ENCODE measurements at places on chromosomes 7 and 10. TPM values are rescaled to one million over a fixed set of nuclear protein-coding genes. Genes with fewer than 3 reads are reported as not detected.
A peak's percentile ranks its signal among the peaks of the same experiment; 100 is the strongest.

GRCh38 chr10:132706701-132707100 is 79.2 kb downstream of the NKX6-2 start:
- DNase-seq: peak; percentile 57

- DNase-seq: no peak
Measured at GRCh38 chr10:76244061-76244686, 812.8 kb downstream of the LRMDA start.

GRCh38 chr10:70055550-70055949 is 2.9 kb downstream of the MACROH2A2 start:
- no peak for DNase-seq

DNA sequence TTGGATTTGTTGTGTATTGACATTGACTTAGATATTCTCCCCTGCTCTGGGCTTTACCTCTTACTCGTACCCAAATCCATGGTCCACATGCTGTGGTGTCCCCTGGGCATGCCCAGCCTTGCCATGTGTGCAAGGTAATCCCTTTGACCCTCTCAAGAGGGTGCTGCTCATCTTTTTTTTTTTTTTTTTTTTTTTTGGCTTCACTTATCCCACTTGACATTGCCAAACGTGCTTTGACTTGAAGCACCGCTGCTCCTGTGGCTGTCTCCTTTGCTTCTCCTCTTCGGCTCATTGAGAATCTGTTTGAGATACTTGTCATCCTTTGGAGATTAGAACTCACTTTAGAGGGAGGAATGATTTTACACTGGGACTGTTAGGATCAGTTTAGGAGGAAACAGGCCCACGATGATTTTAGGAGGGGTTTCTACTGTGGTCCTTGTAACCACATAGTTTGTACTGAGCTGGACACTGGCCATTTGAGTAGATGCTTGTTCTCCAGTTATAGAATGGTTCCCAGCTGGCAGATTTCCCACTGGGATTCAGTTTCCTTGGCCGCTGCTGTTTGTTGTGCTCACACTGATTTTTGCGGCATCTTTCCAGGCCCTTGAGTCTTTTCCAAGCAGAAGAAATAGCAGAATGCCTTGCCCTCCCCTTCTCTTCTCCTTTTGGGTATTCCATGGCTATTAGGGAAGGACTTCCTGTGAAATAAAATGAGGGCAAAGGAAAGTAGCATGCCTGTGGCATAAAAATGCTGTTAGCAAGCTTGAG is 184.8 kb downstream of the AUTS2 start:
- DNase-seq: no peak

The SLC26A3 gene
- total RNA-seq: not detected

- no peak for DNase-seq
Measured at GRCh38 chr10:75127471-75127870, 16.0 kb downstream of the SAMD8 start.

DNA sequence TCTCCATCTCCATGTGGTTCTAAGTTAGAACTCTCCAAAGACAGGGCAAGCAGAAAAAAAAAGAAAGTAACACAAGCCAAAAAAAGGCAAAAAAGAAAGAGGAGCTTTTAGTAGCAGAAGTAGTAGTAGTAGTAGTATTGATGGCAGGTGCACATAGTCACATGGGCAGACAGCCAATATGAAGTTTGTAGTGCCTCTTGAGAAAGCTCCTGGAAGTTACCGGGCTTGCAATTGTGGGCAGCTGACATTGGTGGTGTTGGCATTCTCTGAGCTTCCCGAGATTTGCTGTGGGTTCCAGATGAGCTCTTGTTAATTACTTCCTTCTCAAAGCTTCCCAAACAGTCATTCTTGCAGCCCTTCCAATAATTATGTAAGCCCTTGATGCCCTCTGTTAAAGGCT is 1128.5 kb downstream of the TYW1 start:
- no peak for DNase-seq

The SPDYE6 gene
- not detected for total RNA-seq

DNA sequence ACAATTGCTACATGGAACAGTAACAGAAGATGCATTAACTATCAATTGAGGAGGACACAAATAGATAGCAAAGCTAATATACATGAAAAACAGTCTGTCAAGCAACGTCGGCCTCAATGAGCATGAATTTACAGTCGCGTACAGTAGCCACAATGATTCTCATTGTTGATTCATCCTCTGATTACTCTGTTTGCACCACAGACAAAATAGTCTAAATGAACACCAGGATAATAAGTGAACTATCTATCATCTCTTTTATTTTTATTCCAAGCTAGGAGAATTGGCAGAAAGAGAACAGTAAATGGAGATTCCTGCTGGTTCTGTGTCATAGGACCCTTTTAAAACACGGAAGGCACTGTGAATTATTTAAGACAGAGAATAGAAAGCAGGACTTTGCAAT is 108.5 kb downstream of the EVX1 start:
- DNase-seq: no peak

DNA sequence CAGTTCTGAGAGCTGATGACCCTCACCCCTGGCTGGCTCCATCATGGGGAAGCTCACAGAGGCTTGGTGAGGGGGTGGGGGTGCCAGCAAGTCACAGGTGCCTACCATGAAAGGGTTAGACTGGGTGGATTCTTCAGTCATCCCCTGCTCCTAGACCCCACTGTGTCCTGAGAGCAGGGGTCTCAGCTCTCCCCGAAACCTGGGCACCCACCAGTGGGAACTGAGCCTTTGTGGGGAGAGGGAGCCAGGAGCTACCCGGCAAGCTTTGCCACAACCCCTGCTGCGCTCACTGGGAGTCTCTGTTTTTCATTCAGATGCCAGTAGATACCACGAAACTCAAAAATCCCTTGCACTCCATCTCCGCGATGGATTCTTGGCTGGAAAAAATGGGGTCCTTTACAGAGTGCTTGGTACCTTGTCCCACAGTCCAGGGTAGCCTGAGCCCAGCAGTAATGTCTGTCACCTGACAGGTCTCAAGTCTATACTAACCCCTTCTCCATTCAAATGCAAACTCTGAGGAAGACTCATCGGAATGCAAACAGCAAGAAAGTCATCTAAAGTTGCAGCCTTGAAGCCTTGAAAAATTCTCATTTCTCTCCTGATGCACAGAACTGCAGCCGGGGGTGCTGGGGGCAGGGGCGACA is 48.9 kb upstream of the ENO4 start:
- peak; percentile 63 for DNase-seq

GRCh38 chr10:85043207-85043606 is 714.8 kb downstream of the CCSER2 start:
- DNase-seq: no peak

DNA sequence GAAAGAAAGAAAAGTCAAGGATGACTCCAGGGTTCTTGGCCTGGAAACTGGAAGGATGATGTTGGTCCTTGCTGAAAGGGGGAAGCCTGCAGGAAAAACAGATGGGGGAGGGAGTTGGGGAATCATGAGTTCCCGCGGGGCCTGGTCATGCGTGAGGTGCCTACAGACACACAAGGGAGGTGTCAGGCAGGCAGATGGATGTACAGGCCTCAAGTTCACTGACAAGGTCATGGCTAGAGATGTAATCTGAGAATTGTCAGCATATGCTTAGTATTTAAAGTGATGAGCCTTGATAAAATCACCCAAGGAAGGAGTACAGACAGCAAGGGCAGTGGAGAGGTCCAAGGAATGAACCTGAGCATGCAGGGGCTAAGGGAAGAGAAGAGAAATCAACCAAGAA is 46.8 kb downstream of the DLG5 start:
- no peak for DNase-seq

The PNLIPRP1 gene
- not detected for total RNA-seq

The TAS2R41 gene
- not detected for total RNA-seq

DNA sequence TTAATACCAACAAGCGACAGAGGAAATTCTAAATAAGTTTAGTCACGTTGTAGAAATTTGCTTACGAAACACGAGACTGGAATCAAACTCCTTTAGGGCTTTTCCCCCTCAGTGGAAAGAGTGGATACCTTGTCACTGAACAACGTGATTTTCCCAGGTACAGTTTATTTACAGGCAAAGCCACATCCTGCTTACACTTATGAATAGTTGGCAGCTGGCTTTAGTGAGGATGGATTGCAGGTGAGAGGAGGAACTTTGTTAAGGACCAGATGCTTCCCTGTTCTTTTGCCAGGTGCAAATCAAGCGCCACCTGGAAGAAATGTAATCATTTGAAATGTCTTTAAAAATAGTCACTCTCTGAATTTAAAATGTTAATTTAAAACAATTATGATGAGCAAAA is 282.4 kb downstream of the ADARB2 start:
- DNase-seq: no peak

The CCL26 gene
- 0.83 TPM for total RNA-seq

The AQP1 gene
- 155 TPM for total RNA-seq

The PRF1 gene
- 1.2 TPM for total RNA-seq

The CTTNBP2 gene
- total RNA-seq: 2.2 TPM

The PDZD7 gene
- total RNA-seq: 0.40 TPM

DNA sequence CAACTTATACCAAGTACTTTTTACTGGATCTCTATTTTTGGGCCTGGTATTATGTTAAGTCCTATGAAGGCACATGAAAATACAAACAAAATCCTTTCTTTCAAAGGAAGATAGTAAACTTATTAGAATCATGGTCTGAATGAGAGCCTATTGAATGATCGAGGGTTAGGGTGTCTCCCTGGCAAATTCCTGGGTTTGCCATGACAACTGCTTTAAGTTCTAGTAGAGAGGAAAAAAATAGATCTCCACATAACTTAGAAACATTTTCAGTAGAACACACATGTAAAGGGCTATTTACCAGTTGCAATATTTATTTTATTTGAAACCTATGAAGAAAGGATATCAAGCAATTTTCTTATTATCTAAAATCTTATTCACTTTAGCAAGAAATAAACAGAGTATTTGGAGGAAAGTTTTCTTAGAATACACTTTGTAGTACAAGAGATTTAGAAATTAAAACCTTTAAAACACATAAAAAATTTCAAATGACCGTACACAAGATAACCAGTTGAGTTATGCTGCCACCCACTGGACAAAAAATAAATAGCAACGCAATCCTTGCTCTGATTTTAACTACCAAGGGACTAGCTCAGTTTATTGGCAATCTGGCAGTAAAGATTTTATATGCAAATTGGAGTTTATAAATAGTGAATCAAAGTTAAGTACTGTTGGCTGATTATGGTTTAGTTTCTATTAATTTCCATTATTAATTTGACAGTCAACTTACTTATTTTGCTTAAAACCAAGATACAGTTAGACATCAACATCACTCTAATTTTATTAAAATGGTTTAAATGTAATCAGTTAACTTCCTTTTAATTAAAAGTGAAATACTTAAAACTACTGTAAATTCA is 33.9 kb downstream of the CACUL1 start:
- no peak for DNase-seq
